ENCODE measurements at places on chromosomes 5 and 9. TPM values are rescaled to one million over a fixed set of nuclear protein-coding genes. Genes with fewer than 3 reads are reported as not detected.

The MAP1B gene
- total RNA-seq = 199 TPM

The SYNPO gene
- total RNA-seq = 62.4 TPM

The PCDHGC5 gene
- total RNA-seq = 7.3 TPM

The F2RL1 gene
- 121 TPM for total RNA-seq

The SPEF2 gene
- total RNA-seq = 2.0 TPM

The GRM6 gene
- not detected for total RNA-seq

The CA9 gene
- 181 TPM for total RNA-seq

The GPSM1 gene
- total RNA-seq = 41.5 TPM

The HMMR gene
- 12.8 TPM for total RNA-seq

The TAF1L gene
- under 0.01 TPM for total RNA-seq

The SPINK7 gene
- not detected for total RNA-seq

The FOXD1 gene
- total RNA-seq = 6.8 TPM

The LRRC19 gene
- not detected for total RNA-seq

The PDE8B gene
- total RNA-seq = 0.46 TPM

The SPINK6 gene
- total RNA-seq = not detected

The SPATA31D4 gene
- total RNA-seq = not detected

The PCDHB7 gene
- 1.1 TPM for total RNA-seq

The PCDHGA5 gene
- 2.3 TPM for total RNA-seq

The SOHLH1 gene
- total RNA-seq = not detected

The GDA gene
- total RNA-seq = not detected

The PFN3 gene
- total RNA-seq = not detected

The SLC36A2 gene
- not detected for total RNA-seq

The OBP2B gene
- not detected for total RNA-seq

The BHMT2 gene
- total RNA-seq = 6.4 TPM
